OCI-LY7 (cell line): ENCODE measurements at places on chromosomes 3 and 15.

DNA sequence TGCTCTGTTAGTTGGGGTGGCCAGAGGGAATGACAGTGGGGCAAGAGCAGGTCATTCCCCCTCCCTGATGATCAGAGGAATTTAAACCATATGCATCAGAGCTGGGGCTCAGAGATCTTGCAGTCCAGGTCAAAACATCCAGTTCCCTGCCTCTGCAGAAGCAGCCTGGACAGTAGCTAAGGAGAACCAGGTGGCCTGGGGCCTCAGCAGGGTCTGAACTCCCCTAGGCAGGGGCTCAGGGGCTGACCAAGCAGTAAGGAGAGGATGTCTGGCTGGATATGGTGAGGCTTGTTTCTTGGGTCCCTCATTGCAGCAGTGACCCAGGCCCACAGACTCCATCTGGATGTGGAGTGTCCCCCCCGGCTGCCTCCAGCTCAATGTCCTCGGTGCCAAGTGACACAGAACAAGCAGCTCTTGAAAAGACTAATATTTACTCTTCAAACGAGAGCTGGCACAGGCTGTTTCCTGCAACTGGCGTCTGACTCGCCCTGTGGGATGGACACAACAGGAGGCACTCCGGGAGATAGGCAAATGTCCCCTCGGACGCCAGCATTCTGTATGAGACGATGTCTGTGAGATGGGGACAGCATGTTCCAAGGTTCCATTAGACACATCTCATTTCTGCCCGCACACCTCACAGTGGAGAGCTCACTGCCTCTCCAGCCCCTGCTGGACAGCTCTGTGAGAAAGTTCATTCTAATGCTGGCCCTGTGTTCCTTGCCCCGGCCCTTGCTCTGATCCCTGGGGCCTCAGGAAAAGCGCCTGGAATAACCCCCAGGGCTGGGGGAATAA lies 37.1 kb downstream of the SEC22C start:
- no peak for DNase-seq

GRCh38 chr15:74007820-74008371 lies 13.4 kb downstream of the PML start:
- DNase-seq = peak; percentile 69

- DNase-seq = no peak
These were observed 114.4 kb downstream of the CHSY1 start for GRCh38 chr15:101137312-101137940.

DNA sequence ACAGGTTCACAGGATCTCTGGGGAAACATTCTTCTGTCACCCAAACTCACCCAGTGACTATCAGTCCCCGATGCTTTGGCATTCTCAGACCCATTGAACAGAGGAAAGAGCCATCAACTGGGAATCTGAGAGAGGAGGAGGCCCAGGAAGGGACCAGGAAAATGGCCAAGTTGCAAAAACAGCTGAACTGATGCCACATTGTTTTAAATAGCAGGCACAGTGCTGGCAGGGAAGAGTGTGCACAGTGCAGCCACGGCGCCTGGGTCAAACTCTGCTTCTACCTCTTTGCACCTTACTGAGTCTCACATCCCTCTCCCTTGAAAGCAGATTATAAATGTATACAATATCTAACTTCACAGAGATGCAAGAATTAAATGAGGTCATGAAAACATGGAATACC lies 66.4 kb downstream of the SRGAP3 start:
- DNase-seq = no peak

DNA sequence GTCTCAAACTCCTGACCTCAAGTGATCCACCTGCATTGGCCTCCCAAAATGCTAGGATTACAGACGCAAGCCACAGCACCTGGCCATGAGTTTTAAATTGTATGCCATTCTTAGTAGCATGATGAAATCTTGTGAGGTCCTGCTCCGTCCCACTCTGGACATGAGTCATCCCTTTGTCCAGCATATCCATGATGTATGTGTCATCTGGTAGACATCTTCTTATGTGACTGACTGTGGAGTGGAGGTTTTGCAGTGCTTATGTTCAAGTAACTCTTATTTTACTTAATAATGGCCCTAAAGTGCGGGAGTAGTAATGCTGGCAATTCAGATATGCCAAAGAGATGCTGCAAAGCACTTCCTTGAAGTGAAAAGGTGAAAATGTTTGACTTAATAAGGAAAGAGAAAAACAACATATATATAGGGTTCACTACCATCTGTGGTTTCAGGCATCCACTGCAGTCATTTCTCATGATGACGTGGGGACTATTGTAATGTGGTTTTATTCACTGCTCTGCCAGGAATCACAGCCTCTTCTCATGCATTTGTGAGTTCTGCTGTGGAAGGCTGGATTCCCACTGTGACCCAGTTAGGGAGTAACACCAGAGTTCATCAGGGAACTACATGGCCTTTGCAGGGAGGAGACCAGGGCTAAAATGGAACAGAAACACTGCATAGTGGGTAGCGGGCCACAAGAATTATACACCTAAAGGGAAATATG lies 204.6 kb upstream of the STRIT1 start:
- DNase-seq = no peak

GRCh38 chr3:52798978-52799476 lies 4.4 kb downstream of the ITIH3 start:
- DNase-seq = peak; percentile 41

- no peak for DNase-seq
These were observed 57.9 kb downstream of the RGMA start for GRCh38 chr15:93031103-93031464.

DNA sequence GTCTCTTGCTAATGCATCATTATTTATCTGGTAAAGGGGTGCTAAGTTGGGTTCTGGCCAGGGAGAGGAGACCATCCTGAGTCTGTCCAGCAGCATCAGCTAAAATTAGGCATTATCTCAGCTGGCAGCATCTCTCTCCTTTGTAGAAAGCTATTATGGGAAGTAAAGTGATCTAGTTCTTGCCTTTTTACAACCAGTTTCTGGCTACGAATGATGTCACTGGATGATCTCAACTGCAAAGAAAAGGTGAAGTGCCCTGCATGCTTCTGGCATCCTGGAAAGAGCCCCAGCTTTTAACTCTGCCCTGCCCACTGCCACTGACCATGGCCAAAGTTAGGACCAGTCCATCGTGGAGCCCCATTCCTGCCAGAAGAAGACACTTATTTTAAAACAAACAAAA lies 37.1 kb upstream of the IL12A start:
- DNase-seq = no peak

- no peak for DNase-seq
These were observed 42.4 kb downstream of the EOMES start for GRCh38 chr3:27679691-27680090.

DNA sequence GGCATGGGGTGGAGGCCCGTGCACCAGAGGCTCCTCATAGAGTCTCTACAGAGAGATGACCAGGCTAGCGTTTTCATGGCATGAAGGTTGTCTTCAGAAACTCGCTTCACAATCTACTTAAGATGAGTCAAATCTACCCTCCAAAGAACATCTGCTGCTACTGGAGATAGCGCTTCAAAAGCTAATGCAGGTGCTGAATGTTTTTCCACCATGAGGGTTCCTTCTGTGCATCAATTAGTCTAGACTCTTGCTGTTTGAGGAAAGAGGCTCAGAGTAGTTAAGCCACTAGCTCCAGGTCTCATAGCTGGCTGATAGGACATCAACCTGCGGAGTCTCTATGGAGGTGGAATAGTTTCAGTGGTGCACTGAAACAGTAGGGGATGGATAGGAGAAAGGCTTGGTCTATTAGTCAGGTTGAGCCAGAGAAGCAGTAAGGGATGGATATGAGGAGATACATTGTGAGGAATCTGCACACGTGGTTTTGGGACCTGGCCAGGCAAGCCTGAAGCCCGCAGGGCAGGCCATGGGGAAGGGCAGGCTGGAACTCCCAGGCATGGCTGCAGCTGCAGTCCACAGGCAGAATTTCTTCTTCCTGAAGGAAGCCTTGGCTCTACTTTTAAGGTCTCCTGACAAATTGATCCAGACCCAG lies 117.5 kb downstream of the APBA2 start:
- no peak for DNase-seq

GRCh38 chr3:86711634-86712033 lies 279.3 kb downstream of the VGLL3 start:
- no peak for DNase-seq

- DNase-seq = no peak
These were observed 163.6 kb downstream of the CHSY1 start for GRCh38 chr15:101088271-101088670.

- no peak for DNase-seq
These were observed 128.1 kb downstream of the NSMCE3 start for GRCh38 chr15:29141308-29142128.

DNA sequence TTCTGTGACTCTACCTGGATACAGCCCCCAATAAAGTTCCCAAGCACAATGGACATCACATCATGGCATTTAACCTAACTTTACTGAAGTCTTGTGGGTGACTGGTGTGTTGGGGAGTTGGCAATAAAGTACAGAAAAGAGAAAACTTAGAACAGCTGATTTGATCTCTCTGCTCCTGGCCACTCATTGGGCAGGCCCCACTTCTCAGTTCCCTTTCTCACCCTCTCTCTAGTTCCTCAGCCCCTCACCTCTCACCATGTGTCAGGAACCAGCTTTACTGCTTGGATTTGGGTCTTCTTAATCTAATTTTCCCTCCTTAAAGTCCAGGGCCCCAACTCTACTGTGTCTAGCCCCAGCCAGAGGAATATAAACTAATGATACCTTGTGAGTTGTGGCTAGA lies 713 bp upstream of the MUC13 start:
- no peak for DNase-seq

DNA sequence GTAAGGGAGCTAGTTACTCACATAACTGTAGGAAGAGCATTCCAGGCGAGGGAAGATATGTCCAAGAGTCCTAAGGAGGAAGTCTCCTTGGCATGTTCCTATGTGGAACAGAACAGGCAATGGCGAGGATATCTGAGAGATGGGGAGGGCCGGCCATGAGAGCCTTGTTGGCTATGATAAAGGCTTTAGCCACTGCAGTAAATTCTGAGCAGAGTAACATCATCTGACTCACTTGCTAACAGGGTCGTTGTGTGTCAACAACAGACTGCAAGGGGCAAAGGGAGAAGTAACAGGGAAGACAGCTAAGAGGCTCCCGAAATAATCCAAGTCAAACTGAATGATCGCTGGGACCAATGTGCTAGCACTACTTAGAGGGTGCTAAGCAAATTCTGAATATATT lies 21.6 kb downstream of the SFMBT1 start:
- no peak for DNase-seq

- DNase-seq = no peak
These were observed 398.8 kb downstream of the MECOM start for GRCh38 chr3:169264711-169265110.

DNA sequence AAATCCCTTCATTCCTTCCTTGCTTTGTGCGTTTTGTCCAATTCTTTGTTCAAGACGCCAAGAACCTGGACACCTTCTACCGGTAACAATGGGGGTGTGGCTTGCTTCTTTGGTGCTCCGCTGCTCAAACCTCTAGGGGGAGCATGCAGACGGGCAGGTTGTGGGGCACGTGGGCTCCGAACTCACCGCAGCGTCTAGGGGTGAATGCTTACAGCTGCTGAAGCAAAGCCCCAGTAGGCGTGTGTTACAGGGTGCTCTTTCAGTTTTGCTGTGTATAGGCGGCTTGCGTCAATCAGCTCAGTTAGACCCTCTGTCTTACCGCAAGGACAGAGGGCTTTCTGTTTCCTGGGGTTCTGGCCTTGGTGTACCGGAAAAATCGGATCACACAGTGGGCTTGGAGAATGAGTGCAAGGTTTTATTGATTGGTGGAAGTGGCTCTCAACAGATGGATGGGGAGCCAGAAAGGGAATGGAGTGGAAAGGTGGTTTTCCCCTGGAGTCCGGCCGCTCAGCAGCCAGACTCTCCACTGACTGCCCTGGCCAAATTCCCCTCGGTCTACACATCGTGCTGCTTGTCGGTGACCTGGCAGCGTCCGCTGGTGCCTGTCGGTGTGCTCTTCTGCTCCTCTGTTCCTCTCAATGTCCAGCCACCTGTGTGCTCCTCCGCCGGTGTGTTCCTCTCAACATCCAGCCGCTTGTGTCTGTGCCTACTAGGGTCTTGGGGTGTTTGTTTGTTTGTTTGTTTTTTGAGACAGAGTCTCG lies 1.2 kb upstream of the LRRC34 start:
- peak; percentile 91 for DNase-seq

GRCh38 chr3:170532573-170532972 lies 53.3 kb downstream of the SLC7A14 start:
- no peak for DNase-seq

DNA sequence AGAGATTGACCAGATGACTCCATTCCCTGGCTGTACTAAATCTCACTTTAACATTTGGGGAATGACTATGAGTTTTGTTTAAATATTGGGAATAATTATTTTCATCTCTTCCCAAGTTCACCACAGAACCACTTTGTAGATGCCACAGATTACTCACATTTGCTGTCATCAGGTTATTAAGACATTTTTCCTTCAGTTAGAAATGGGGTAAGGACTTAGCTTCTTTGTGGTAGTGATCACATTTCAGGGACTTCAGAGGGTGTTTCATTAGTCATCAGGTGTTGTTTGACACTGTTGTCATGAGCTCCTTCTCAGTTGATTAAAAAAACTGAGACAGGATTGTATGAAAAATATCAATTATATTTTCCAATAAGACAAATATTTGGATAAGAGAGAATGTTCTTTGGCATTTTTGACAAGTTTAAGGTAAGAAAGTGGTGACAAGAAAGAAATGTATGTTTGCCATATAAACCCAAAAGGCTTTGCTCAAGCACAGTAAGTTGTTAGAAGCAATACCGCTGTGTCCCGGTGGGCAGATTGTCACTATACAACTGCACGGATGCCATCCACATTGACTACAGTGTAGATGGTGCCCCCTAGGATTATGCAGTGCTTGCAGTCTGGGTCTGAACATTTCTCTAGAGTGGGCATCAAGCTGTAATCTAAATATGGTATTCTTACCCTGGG lies 22.3 kb downstream of the FBXL2 start:
- no peak for DNase-seq

GRCh38 chr15:93703092-93703739 lies 528.1 kb upstream of the MCTP2 start:
- DNase-seq = no peak
